ENCODE measurements at places on chromosomes 3 and 15.
A peak's percentile ranks its signal among the peaks of the same experiment; 100 is the strongest.

- DNase-seq = no peak
Measured at GRCh38 chr3:152970851-152971250, 135.9 kb downstream of the P2RY1 start.

- no peak for DNase-seq
Measured at GRCh38 chr3:184523825-184524615, 37.6 kb upstream of the EPHB3 start.

GRCh38 chr3:13110678-13111116, 37.5 kb upstream of the IQSEC1 start:
- DNase-seq = no peak

DNA sequence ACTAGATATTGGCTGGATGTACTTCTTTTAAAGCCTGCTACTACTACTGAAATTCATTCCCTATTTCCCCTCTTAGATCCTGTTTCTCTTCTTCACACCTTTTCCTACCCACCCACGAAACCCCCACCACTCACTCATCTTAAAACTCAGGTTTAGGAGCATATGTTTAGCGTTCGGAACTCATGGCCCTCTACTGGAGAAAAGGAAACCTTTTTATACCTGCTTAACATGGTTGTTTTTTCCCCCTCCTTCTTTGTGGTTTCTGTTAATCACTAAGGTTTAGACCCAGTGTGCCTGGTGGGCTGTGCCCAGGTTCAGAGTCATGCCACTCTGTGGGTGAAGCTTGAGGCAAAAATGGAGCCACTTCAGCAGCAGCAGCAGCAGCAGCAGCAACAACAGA, 2.6 kb downstream of the ARID3B start:
- no peak for DNase-seq

GRCh38 chr3:4588466-4588865, 95.3 kb downstream of the ITPR1 start:
- no peak for DNase-seq

GRCh38 chr3:156274791-156275190, 154.4 kb downstream of the KCNAB1 start:
- DNase-seq = no peak

DNA sequence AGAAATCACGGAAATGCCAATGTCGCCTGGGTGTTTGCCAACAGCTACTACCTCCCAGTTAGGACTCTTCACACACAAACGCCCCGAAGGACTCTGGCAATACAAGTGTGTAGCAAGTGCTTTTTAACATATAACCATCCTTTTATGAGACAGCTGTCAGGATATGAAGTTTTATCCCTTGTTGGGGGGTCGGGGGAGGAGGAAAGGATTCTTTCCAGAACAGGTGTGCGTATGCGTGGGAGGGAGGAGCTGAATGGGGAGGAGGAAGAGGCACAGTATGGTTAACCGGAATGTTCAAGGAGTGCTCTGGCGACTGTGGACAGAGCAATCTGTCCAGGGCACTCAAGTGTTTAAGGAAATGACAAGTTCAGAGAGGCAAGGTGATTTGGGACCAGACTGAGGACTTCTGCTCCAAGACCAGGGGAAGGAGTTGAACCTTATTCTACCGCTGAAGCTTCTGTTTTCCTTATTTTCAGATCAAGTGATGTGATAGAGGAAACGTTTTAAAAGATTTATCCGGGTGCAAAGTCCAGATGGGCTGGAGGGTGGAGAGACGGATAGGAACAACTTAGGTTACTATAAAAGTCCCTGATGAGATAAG, 1.3 kb downstream of the TSPAN3 start:
- no peak for DNase-seq

- DNase-seq = peak; percentile 46
Measured at GRCh38 chr3:127275287-127275781, 12.5 kb downstream of the PRR20G start.
